ENCODE measurements at places on chromosomes 6 and 20.

DNA sequence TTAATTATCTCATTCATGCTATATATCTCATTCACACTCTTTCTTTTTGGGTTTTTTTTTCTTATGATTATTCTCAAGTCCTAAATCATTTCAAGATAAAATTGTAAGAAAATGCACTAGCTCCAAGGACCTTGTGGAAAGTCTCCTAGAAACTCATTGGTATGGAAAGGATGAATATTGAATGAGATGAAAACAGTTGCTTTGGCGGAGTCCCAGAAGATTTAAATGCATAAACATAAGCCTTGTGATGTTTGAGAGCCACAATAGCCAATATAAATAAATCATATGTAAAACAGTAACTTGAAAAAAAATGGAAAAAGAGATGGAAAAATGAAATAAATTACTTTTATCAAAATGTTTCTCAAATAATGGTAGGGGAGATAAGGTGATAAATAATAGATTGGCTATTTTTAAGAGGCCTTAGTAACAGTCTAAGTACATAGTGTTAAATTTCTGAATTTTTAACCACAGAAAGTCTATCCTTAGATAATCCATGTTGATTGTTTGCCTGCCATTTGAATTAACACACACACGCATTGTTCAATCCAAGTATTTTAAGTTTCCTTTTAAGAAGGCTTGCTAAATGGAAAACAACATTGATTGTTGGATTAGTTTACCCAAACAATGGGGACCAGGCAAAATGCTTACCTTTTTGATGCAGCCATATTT lies 81.1 kb upstream of the CD2AP start:
- DNase-seq = no peak

DNA sequence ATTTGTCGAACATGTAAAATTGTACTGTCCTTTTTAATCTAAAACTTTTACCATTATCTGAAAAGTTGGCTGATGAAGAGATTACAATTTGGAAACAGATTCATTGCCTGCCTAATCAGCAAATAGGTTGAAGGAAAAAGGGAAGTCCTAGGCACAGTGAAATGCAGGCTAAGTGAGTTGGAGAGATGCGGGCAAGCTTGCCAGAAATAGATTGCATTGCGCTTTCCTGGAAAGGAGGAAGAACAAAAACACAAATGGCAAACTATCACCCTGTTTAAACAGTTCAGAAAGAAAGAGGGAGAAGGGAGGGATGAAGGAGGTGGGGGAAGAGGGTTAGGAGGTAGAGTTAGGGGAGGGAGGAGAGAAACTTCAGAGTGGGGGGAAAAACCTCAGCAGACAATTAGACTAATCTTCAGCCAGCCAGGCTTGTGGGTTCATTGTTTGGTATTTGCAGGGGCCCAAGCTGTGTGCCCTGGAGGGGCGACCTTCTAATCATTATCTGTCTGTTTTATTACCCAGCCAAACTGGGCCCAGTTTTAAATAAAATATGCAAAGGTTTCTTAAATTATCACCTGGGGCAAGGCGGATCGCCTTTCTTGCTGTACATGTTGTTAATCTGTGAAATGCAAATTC lies 465.2 kb downstream of the TFAP2B start:
- DNase-seq = no peak

DNA sequence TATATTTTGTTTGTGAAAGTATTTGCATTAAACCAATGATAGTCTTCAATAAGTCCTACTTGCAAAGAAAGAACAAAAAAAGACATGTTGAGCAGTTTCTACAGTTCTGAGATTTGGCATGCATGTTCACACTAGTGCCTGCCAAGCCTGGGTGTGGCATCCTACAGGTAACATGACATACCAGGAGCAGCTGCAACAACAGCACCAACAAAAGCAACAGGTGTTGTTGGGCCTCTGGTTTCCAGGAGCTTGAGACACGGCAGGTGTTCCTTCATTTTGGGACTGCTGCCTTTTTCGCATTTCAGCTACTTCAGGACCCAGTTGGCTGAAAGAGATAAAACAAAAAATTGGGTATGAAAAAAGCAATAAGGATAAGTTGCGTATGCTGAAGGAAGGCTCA lies 41.2 kb upstream of the MTRF1L start:
- no peak for DNase-seq

GRCh38 chr6:159821122-159821521 lies 21.0 kb downstream of the PNLDC1 start:
- no peak for DNase-seq

DNA sequence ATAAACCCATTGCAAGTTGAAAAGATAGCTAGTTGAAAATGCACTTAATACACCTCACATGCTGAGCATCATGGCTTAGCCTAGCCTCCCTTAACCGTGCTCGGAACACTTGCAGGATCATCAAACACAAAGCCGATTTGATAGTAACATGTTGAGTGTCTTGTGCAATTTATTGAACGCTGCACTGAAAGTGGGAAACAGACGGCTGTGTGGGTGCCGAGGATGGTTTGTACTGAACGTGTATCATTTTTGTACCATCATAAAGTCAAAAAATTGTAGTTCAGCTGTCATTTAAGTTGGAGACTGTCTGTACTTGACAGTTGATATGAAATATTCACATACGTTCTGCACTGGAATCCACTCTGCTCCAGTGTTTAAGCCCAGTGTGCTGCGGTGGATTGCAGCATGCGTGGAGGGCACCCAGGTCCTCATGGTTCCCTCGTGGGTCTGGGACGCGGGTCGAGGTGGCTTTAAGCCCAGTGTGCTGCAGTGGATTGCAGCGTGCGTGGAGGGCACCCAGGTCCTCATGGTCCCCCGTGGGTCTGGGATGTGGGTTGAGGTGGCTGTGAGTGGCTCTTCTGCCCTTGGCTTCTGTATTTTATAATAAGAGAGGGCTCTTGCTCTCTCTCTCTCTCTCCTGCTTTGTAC lies 77.0 kb downstream of the CDH4 start:
- DNase-seq = no peak

- DNase-seq = no peak
Measured at GRCh38 chr6:158067436-158068015, 85.9 kb downstream of the SYNJ2 start.

DNA sequence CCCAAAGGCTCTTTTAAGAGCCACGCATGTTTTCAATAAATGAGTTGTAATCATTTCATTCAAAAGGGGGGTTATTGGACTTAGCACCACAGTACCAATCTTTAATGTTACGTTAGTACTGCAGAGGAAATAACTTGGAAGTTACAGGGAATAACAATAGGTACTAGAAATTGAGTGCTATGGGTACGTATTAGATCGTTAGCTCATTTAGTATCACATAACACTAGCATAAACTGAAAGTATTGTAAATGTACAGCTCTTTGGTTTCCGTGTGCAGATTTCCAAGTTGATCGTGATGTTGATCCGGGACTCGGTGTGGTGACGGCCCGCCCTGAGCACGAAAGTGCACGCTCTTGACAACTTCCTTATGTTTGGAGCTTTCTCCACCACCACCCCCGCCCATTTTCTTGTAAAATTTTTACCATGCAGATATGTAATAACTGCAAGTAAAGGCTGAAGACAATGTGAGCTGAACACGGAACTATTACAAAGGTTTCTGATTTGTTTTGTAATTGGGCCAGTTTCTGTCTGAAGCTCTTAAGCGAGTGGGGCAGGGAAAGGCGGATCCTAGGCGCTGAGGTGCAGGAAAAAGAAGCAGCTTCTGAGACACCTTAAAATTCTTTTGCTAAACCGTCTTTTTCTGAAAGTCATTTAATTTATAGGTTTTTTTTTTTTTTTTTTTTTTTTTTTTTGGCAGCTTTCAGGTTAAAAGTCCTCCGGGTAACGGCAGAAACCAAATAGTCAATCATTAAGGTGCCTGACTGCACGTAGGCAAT lies 71.5 kb downstream of the HFE start:
- DNase-seq = peak; percentile 22

- no peak for DNase-seq
Measured at GRCh38 chr6:28985462-28986164, 19.5 kb downstream of the ZNF311 start.

- no peak for DNase-seq
Measured at GRCh38 chr20:44642203-44643153, 9.0 kb downstream of the ADA start.

DNA sequence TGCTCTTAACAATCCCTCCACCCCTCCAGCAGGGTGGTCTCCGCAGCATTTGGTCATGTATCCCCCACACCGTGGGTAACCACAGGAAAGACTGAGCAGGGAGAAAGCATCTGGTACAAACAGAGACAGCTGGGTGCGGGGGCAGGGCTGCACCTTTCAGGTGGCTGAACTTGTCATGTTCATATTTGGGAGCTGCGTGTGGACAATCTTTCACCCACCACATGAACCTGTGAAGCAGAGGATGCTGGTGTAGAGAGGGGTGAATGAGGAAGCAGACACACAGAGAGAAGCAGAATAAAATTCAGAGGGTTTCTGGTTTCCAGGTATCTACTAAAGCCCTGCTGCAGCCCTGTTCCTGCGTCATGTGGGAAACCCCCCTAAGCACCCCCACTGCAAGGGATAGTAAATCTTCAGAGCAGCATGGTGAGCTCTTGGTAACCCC lies 8.9 kb downstream of the GFOD1 start:
- no peak for DNase-seq

DNA sequence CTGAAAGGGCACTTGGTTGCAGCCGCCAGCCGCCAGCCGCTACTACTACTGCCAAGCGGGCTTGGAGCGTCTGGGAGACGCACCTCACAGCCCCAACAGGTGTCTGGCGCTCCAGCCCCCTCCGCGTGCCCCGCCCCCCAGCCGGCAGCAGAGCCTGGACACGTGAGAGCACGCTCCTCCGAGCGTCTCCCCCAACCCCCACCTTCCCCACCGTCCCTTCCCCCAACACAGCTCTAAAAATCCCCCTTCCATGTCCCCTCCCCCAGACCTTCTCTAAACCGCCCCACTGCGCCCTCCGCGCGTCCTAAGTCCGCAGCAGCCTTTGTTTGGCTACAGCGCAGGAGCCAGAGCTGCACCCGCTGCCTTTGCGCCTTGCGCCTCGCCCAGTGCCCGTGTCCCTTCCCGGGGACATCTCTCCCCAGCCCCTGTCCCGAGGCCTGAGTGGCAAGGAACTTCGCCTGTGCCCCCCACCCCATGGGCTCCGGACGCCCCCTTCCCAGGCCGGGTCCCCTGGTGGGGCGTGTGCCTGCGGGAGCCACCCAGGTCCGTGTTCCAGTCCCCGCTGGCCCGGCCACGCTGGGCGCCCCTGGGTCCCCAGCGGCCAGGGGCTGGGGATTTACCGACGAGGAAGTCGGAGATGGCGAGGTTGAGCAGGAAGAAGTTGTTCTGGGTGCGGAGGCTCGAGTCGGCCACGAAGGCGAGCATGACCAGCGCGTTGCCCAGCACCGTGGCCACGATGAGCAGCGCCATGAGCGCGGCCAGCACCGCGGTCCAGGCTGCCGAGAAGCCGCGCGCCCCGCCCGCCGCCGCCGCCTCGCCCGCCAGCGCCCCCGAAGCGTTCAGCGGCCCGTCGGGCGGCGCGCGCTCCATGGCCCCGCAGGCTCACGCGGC lies 732 bp downstream of the HRH3 start:
- no peak for DNase-seq

DNA sequence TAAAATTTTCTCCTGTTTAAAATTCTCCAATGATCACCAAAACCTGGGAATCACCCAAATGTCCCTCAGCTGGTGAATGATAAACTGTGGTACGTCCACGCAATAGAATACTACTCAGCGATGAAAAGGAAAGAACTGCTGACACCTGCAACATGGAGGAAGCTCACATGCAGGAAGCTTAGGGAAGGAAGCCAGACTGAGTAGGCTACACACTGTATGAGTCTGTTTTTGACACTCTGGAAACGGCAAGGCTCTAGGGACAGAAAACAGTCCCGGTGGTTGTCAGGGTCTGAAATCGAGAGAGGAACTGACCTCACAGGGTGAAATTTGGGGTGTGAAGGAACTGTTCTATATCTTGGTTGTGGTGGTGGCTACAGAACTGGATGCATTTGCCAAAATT lies 25.2 kb upstream of the TLDC2 start:
- no peak for DNase-seq

DNA sequence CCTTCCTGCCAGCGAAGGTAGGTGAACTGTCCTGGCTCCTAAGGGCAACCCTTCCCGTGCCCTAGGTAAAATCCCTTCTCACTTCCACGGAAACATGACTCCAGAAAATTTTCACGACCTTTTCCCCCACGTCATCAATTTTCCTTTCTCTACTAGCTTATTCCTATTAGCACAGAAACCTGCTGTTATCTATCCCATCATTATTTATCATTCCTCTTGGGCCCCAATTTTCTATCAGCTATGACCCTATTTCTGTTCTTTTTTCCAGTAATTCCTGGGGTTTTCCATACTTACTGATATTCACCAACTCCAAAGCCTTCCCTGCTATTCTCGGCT lies 23.8 kb upstream of the GCM1 start:
- no peak for DNase-seq

DNA sequence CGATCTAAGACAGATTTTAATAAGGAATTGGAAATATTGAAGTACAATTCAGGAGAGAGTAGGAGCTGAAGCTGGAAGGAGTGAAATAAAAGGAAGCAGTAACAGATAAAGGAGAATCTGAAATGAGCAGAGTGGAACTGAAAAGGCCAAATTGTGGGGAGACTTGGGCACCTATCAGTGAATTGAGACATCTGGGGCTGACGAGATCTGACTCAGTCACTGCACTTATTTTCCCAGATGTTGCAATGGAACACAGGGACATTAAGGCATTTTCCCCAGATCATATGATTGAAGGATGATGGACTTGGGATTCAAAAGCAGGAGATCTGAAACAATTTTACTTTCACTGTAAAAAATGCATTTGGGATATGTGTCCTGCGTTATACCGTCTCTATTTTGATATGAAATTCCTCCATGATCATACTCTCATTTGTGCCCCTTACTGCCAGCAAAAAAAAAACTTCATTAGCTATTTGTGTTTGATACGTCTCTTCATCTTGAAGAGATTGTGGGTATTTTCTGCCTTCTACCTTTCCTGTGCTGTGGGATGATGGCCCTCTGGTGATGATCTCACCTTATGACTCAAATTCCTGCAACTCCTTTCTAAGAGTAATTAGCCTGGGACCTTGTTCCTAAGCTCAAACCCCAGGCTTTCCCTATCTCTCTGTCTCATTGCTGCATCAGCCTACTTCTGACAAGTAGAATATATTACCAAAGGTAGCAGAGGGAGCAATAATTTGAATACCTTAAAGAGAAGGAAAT lies 278.5 kb upstream of the MAN1A1 start:
- no peak for DNase-seq

- DNase-seq = no peak
Measured at GRCh38 chr6:106974999-106975737, 639 bp upstream of the CD24 start.

- no peak for DNase-seq
Measured at GRCh38 chr20:58235010-58235409, 6.6 kb upstream of the ANKRD60 start.

DNA sequence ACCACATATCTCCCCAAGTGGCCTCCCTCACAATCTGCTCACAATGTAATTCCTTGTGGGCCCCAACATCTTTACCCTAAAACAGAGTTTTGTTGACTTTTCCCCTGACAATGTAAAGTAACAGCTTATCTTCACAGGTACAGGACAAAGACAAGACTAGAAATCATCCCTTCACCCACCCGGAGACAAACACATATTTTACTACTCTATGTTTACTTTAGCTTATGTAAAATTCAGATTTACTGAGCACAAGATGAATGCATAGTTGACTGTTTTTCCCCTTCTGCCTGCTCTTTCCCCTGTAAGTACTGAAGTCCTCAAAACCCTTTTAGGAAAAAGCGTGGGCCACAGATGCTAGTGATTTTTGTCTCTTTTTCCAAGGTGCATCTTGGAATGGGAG lies 61.0 kb downstream of the RPP21 start:
- no peak for DNase-seq

GRCh38 chr6:3835055-3835731 lies 14.0 kb upstream of the FAM50B start:
- DNase-seq = no peak

- no peak for DNase-seq
Measured at GRCh38 chr20:49854190-49854875, 41.7 kb downstream of the SLC9A8 start.

- no peak for DNase-seq
Measured at GRCh38 chr6:11650711-11651110, 113.2 kb downstream of the TMEM170B start.

Data from activated gamma-delta T cell treated with anti-CD3 and anti-CD28 coated beads, Interleukin-2, amount 50 U/mL, for 16 hours (primary cell).